ENCODE measurements at places on chromosomes 7 and 10.
A peak's percentile ranks its signal among the peaks of the same experiment; 100 is the strongest.

GRCh38 chr7:21749378-21749777, 196.3 kb downstream of the CDCA7L start:
- DNase-seq, result no peak

DNA sequence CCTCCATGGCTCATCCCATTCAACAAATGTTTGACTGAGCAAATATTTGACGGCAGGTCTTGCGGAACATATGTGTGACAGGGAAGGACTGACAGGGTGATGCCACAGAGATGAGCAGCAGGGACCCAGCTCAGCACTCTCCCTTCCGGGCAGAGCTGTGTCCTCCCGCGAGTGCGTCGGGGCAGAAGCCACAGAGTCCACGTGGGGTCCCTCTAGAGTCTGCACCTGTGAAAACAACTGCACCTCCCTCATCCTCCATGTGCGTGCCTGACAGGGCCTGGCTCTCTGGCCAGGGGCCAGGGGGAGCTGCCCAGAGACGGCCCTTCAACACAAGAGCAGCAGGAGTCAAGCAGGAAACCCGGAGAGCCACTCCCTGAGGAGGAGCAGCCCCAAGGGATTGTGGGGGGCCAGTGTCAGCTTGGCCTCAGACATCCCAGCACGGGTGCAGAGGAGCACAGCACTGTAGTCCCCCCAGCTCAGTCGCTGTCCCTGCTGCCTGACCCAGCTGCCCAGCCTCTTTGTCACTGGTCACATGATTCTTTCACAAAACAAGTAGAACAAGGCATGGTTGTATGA, 83.6 kb upstream of the TMEM72 start:
- DNase-seq, result no peak

DNA sequence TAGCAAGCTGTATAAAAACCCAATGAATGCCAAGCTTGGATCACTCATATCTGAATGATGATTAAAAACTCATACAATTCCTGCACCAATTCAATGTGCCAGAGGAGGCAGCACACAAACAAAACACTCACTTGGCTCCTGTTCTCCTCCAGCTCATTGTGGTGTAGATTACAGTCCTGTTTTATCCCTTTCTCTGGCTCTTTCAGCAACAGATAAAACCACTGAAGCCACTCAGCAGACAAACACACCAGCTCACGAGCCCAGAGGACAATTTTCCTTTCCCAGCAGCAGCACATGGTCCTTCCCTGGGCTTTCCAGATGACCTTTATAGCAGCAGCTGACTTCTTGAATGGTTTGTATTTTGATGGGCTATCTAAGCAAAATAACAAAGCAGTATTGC, 107.3 kb upstream of the STARD3NL start:
- DNase-seq, result peak; percentile 50

DNA sequence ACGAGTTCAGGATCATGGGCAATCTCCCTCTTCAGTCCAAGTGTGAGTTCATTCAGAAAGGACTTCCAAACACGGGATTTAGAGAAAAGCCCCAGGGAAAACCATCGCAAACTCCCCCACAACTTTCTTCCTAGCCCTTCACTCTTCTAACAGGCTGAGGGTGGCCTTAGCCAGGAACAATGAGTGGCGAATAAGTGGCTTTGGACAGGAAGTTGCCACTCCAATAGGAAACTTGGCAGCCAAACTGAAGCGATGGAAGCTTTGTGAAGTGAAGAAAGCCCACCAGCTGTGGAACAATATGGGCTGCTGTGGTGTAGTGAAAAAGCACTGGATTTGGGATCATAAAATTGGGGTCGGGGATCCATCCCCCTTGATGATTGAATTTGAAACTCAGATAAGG, 193.2 kb downstream of the TEX36 start:
- DNase-seq, result no peak

DNA sequence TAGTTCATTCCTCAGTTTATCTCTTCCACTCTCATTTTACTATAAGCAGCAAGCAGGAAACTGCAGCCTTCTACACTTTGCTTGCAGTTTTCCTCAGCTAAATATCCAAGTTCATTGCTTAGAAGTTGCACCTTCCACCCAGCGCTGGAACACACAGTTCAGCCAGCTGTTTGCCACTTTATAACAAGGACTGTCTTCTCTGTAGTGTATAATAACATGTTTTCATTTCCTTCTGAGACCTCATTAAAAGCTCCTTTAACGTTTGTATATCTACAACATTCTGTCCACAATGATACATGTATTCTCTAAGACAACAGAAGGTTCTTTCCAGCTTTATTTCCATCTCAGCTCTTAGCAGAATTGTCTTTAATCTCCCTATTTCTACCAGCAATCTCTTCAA, 74.1 kb downstream of the GNAI1 start:
- DNase-seq, result no peak

DNA sequence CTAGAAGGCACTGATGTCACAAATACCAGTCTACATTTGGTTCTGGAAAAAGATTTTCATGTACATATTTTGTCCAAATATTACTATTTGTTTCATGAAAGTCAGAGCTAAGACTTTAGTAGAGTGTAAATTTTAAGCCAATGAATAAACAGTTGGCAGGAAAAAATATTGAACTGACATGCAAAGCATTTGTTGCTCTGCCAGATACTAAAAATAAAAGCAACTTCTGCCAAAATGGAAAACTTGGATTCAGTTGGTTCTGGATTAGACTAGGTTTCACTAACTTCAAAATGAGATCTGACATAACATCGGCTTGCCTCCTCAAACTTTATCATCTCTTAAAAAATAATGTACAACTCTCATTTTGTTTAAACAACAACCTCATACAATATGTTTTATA, 34.9 kb downstream of the FAM204A start:
- DNase-seq, result no peak

DNA sequence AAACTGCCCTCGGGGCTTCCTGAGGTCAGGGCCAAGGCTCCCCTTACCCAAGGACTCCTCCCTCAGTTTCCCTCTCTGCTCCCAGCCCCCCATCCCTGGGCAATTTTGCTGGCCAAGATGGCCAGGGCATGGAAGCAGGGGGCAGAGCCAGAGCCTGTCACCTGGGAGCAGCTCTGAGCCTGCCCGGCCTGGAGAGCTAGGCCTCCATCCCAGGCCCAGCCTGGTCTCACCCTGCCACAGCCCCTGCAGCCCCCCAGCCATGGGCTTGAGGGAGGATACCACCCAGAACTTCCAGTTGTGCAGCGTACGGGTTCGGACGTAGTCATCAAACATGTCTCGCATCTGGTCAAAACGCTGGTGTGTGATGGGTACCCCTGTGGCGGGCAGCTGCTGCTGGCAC, 17.0 kb upstream of the TBL2 start:
- DNase-seq, result no peak

- peak; percentile 53 for DNase-seq
Measured at GRCh38 chr7:3879355-3880075, 578.5 kb downstream of the SDK1 start.

DNA sequence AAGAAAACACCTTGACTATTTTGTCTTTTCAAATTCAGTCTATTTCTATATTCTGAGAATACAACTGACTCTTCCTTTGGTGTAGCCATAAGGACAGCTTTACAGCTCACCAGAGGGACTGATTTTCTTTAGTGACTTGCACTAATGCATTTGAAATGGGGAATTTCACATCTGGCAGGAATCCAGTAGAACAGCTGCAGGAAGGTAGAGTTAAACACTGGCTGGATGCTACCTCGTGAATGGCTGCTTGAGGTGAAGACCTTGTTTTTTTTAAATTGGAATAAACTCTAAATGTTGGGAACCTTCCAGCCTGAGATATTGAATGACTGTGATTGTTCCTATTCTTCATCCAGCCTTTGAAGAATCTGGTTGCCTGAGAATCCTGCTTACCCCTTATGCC, 139.5 kb upstream of the STK17A start:
- DNase-seq, result no peak

DNA sequence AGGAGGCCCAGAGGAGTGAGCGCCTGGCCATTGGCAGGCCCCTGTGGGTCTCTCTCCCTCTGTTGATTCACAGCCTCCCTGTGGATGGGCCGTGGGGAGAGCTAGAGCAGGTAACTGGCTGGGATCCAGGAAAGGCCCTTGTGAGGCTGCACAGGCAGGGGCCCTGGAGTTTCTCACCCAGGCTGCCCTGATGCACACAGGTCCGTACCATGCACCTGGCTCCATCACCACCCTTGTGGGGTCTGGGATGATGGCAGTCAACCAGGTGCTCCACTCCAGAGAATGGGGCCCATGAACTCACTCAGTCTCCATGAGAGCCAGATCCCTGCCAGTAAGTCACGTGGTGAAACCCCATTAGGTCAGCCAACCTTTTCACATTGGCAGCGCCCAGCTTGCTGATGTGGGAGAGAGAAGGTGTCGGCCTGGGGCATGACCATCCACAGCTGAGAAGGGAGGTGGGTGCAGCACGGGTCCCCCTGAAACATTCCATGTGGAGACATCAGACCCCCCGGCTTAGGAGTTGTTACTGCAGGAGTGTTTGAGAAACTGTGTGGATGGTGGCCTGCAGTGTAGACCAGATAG, 320.8 kb downstream of the ADARB2 start:
- no peak for DNase-seq

GRCh38 chr10:93461807-93462178, 20.3 kb downstream of the MYOF start:
- DNase-seq, result no peak

GRCh38 chr7:127995881-127996215, 35.4 kb downstream of the LRRC4 start:
- DNase-seq, result no peak

DNA sequence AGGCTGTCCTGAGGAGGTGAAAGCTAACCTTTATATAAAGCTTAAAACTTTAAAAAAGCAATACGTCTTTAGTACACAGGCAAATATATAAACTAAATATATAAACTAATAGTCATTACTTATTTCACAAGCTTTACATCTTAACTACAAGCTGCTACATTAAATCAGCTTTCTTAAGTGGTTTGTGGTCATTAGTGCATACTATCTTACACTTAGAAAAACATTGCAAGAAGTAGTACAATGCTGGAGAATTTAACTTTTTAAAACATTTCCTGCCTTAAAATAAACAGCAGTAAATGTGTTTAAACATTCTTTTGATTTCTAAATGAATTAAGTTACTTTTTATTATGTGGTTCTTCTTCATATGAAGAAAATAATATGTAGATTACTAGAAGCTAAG, 36.3 kb downstream of the MET start:
- no peak for DNase-seq

- no peak for DNase-seq
Measured at GRCh38 chr10:45514291-45515270, 140.6 kb downstream of the ALOX5 start.

DNA sequence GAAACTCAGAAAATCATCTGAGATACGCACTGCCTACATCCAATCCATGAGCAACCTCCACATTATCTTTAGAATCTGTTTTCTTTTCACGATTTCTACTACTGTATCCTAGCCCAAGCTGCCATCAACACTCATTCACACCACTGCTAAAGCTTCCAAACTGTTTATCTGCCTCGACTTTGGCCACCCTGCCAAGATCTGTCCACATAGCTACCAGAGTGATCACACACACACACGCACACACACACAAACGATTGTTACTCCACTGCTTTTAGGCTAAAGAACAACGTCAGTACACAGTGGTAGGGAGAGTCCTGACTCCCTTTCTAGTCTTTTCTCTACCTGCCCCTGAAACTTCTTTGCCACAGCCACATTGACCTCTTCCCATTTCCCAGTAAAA, 142.0 kb downstream of the CCDC71L start:
- DNase-seq, result no peak

DNA sequence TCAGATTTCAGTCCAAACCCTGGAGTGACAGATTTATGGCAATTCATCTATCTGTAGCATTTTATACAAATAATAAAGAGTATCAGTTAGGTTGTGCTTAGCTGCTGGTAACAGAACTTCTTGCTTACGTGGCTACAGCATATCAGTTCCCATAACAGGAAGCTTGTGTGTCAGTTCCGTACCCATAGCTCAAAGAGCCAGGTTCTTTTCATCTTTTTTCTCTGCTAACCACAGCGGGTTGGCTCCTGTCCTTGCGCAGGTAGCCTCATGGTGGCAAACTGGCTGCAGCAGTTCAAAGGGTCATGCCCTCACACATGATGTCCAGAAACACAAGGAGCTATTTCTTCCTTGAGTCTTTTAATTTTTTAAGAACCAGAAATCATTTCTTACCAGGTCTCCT, 1041.8 kb downstream of the GATA3 start:
- no peak for DNase-seq

DNA sequence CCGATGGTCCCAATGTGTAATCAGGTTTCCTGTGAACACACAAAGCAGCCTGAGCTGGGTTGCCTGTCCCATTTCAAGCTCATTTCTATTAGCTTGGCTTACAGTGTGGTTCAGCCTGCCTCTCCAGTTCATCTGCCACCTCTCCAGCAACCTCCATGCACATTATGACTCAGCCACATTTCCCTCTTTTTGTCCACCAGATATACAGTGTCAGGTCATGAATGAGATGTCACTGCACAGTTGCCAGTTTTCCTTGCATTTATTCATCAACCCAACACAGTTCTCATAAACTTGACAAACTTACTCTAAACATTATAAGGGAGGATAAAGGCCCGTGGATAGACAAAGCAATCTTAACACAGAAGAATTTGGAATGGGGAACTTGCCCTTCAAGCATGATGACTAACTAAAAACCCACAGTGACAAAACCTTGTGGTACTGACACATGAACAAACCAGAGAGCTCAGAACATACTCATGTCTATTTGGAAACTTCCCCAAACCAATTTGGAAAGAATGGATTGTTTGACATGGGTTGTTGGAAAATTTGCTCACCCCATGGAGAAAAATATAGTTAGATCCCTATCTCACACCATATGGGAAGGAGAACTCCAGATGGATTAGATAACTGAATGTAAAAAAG, 2.5 kb upstream of the CFAP58 start:
- peak; percentile 50 for DNase-seq

- no peak for DNase-seq
Measured at GRCh38 chr7:116095396-116095795, 64.8 kb upstream of the TFEC start.

DNA sequence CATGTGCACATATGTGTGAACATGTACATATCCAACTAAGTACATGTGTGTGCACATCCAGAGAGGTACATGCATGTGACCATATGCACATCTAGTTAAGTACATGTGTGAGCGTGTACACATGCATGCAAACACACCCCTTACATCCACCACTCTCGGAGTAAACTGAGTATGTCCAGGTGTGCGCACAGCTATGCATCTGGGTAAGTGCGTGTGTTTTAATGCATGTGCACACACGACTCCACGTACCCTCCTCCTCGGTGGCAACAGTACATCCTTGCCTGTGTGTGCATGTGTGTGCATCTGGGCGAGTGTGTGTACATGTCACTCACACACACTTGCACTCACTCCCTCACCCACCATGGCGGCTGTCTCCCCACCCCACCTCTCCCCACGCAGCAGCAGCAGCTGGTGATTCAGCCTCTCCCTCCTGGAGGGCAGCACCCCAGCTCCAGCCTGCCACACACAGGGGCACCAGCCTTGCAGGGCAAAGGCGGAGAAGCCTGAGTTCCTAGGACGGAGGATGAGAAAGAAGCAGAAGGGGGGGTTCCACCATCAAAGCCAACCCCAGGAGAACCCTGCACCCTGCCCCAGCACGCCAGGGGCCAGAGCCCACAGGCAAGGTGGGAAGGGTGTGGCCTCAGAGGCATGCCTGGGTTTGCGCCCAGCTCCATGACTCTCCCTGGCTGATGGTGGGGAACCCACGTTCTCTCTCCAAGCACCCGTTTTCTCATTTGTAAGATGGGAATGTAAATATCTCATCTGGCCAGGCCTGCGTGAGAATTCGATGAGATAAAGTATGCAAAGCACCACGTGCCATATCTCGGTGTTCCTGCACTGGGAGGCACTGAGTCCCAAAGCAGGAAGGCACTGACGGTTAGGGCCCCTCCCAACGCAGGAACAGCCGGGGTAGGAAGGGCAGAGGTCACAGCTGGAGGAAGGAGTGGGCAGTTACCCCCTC, 27.7 kb upstream of the DNAAF5 start:
- peak; percentile 92 for DNase-seq

Measured in hematopoietic multipotent progenitor cell treated with erythropoietin and hydrocortisone succinate and interleukin-3 and kit ligand, for 8 days (in vitro differentiated cells).